ENCODE measurements at places on chromosomes 1 and 21. TPM values are rescaled to one million over a fixed set of nuclear protein-coding genes. Genes with fewer than 3 reads are reported as not detected.

- H3K4me3 ChIP-seq: peak overlapping the region; percentile 38
- H3K36me3 ChIP-seq: peaks cover 53% of the 10 kb centered on the region
Observed at GRCh38 chr21:45478115-45478801, 64.0 kb downstream of the SLC19A1 start.

DNA sequence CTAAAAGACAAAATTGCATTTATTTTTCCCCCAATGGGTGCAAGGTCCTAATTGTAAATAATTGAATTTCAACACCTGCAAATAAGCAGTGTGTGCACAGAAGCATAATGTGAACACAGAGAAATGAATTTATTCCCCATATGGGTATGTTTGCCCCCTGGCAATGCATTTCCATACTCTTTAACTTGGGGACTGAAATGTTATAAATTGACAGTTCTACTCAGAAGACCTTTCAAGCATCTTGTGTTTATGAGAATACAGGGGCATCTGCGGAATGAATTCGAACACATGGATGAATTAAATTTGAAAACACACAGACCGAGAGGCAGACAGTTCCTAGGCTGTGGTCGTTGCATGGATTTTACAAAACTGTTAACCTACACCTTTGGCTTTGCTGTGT lies 3.5 kb downstream of the PBX1 start:
- peak overlapping the region; percentile 87 for H3K27ac ChIP-seq
- no peaks in the 10 kb centered on the region for H3K27me3 ChIP-seq
- DNase-seq: no peak
- H3K4me3 ChIP-seq: peak overlapping the region; percentile 89
- no peaks in the 10 kb centered on the region for H3K36me3 ChIP-seq
- peaks cover 4% of the 10 kb centered on the region for H3K4me1 ChIP-seq

DNA sequence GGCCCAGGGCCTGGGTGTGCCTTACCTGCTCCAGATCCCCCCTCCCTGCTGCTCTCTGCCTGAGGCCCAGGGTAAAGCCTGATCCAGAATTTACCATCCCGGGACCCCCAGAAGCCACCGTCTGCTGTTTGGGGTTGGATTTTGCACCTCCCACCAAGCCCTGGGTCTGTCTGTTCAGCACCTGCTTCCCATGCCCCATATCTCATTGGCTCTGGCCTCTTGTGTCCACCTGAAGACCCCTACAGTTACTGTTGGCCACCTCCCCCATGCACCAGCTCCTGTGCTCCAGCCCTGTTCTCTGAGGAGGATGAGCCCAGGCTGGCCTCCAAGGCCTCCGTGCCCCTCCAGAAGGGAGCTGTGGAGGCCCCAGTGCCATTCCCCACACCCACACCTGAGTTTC lies 113.9 kb downstream of the GRIK3 start:
- H3K27me3 ChIP-seq: no peaks in the 10 kb centered on the region
- no peak for DNase-seq
- H3K27ac ChIP-seq: no peak overlapping the region
- no peaks in the 10 kb centered on the region for H3K36me3 ChIP-seq
- H3K4me1 ChIP-seq: no peaks in the 10 kb centered on the region

DNA sequence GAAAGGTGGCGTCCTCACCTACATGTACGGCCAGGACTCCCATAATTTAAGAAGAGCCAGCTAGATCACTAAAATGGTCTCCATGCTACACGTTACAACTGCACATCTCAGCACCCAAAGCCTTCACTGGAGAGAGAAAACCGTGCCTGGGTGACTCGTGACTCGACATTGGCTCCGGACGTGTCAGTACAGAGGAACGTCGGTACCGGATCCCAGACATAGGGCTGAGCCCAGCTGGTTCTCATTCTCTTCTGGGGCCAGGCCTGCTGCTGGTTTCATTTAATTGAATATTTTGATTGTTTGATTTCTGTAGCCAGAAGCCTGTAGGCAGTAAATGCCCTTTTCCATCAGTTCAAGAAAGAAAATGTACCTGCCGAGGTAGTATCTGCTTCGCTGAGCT lies 93.1 kb downstream of the HHIPL2 start:
- H3K36me3 ChIP-seq: no peaks in the 10 kb centered on the region
- H3K27me3 ChIP-seq: no peaks in the 10 kb centered on the region
- H3K4me1 ChIP-seq: no peaks in the 10 kb centered on the region
- DNase-seq: no peak
- no peak overlapping the region for H3K27ac ChIP-seq

The L1TD1 gene
- not detected for total RNA-seq

The EPHB2 gene
- not detected for total RNA-seq

- peaks cover 62% of the 10 kb centered on the region for H3K4me1 ChIP-seq
- peak within 1 kb of the TSS; percentile 88 for H3K27ac ChIP-seq
Observed at GRCh38 chr1:109619576-109620400, at the start of the genes AMPD2 and GNAT2. Gene AMPD2, plus strand, starts transcription at chr1:109619837. Its CDS starts 1,339 bp downstream, at chr1:109621176. Gene GNAT2, minus strand, starts transcription at chr1:109619616. Its CDS starts 6,746 bp downstream, at chr1:109612870.

- peaks cover 80% of the 10 kb centered on the region for H3K4me1 ChIP-seq
- H3K36me3 ChIP-seq: no peaks in the 10 kb centered on the region
- H3K27me3 ChIP-seq: no peaks in the 10 kb centered on the region
- peak overlapping the region; percentile 11 for H3K27ac ChIP-seq
- no peak for DNase-seq
- no peak overlapping the region for H3K4me3 ChIP-seq
Observed at GRCh38 chr1:158021721-158022120, 28.3 kb downstream of the KIRREL1 start.

The S100A14 gene
- 8.8 TPM for total RNA-seq

DNA sequence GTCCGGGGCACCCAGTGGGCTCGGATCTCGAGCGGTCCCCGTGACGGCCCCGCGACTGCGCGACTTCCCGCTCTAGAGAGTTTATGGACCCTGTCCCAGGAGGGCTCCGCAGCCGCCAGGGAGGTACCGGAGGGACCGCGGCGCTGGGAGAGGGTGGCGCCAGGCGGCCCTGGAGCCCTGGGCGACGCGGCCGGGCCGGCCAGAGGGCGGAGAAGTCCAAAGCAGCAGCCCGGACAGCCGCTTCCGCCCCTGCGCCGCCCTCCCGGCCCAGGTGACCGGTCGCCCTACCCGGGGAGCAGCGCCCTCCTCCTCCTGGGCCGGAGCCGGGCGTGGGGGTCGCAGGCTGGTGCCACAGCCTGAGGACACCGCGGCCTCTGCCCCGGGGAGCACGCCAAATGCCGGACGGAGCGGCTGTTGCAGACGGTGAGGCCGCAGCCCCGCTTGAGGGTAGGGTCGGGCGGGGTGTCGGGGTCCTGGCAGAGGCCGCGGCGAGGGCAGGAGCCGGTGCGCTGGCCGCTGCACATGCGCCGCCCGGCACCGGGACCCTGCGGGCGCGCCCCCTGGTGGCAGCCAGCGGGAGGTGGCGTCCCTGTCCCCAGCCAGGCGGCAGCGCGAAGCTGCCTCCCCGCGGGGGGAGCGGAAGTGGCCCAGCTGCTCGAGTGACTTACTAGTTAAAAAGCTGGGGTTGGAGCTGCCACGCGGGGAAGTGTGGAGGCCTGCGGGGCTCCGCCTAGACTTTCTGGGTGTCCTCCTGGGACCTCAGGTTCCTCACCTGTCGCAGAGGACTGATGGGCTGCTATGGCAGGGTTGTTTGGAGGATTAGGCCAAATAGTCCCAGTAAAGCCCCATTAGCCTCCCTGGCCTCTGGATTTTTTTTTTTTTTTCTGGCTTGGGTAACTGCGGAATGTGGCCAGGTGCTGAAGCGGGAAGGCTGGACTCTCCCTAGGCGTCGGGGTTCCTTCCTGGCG lies 20.9 kb upstream of the ZNF678 start:
- H3K27ac ChIP-seq: peak overlapping the region; percentile 75
- peaks cover 12% of the 10 kb centered on the region for H3K4me1 ChIP-seq

- H3K4me3 ChIP-seq: no peak overlapping the region
- no peak overlapping the region for H3K27ac ChIP-seq
- H3K36me3 ChIP-seq: peaks cover 16% of the 10 kb centered on the region
- DNase-seq: no peak
Observed at GRCh38 chr1:113677250-113678158, 81.8 kb downstream of the PHTF1 start.

DNA sequence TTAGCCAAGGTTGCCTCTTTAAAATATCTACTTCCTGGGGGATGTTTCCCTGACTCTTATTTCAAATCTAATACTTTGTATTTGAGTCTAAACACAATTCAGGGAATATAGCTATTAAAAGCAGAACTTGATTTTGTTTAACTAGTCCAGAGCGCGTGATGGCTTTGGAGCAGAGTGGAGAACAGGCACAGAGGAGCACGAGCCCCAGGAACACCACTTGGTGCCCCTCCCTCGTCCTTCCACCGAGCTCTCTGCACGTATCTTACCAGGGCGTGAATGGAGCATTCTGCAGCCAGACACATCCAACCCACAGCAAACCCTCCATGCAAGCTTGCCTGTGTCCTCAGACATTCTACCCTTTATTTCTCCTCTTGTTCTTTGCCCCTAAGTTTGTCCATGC lies 14.1 kb downstream of the KIF26B start:
- no peak overlapping the region for H3K27ac ChIP-seq
- H3K27me3 ChIP-seq: no peaks in the 10 kb centered on the region
- no peaks in the 10 kb centered on the region for H3K4me1 ChIP-seq

The AMY2B gene
- total RNA-seq: 91.0 TPM

DNA sequence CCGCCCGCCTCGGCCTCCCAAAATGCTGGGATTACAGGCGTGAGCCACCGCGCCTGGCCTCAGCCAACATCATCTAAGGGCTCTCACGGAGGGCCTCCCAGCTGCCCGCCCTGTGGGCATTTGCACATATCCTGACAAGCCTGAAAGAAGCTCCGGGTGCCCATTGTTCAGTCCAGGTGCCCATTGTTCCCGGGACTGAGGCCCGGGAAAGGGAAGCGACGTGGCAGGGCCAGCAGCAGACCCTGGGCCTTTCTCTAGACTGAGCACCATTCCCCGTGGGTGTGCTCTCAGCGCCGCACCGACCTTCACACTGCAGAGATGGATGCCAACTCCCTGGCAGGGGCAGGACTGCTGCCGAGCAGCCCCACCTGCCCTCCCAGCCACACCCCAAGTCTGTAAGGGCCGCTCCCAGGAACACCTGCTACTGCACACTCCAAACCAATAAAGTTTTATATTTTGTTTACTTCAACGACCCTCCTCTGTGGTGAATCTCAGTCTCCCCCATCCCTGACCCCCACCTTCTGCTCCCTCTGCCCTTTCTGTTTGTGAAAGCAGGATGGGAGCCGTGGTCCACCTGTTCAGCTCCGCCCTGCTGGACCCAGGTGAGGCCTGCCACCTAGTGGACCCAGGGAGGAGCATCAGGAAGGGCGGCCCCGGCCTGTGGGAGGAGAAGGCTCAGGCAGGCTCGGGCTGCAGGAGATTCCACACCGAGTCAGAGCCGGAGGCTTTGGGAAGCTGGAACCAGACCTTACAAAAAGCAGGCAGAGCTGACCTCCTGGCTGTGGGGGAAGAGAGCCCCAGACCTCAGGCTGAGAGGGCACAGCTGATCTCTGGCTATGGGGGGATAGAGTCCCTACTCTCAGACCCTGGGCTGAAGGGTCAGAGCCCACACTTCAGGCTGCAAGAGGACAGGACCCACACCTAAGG lies 1.1 kb upstream of the TMEM82 start:
- H3K27me3 ChIP-seq: no peaks in the 10 kb centered on the region
- peaks cover 8% of the 10 kb centered on the region for H3K36me3 ChIP-seq
- H3K4me1 ChIP-seq: peaks cover 19% of the 10 kb centered on the region
- peak overlapping the region; percentile 29 for H3K27ac ChIP-seq
- peak; percentile 93 for DNase-seq
- H3K4me3 ChIP-seq: no peak overlapping the region

The RBP7 gene
- total RNA-seq: not detected

GRCh38 chr21:21101911-21102310 lies 103.7 kb downstream of the NCAM2 start:
- no peaks in the 10 kb centered on the region for H3K27me3 ChIP-seq
- no peak overlapping the region for H3K27ac ChIP-seq
- H3K36me3 ChIP-seq: no peaks in the 10 kb centered on the region
- no peak overlapping the region for H3K4me3 ChIP-seq
- H3K4me1 ChIP-seq: no peaks in the 10 kb centered on the region

GRCh38 chr1:204920967-204921366 lies 50.3 kb downstream of the NFASC start:
- no peaks in the 10 kb centered on the region for H3K4me1 ChIP-seq
- DNase-seq: no peak
- H3K27me3 ChIP-seq: peaks cover 6% of the 10 kb centered on the region
- no peaks in the 10 kb centered on the region for H3K36me3 ChIP-seq
- no peak overlapping the region for H3K27ac ChIP-seq

The LCE1D gene
- not detected for total RNA-seq

DNA sequence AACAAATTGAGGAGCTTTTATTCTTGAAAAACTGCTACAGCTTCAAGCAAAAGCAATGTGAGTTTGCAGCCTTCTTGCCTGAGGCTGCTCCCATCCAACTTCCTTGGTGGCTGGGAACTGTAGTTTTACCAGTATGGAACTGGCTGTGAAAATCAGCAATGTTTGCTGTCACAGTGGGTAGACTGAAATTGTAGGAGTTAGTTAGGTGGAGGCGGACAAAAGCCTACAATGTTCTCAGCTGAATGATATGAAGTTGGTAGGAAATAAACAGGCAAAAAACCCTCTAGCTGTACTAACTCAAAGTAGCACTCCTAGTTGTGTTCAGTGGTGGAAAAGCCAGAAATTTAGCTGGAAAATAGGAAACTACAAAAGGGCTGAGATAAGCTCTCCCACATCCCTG lies 18.5 kb downstream of the HAX1 start:
- no peaks in the 10 kb centered on the region for H3K27me3 ChIP-seq
- no peak overlapping the region for H3K4me3 ChIP-seq

DNA sequence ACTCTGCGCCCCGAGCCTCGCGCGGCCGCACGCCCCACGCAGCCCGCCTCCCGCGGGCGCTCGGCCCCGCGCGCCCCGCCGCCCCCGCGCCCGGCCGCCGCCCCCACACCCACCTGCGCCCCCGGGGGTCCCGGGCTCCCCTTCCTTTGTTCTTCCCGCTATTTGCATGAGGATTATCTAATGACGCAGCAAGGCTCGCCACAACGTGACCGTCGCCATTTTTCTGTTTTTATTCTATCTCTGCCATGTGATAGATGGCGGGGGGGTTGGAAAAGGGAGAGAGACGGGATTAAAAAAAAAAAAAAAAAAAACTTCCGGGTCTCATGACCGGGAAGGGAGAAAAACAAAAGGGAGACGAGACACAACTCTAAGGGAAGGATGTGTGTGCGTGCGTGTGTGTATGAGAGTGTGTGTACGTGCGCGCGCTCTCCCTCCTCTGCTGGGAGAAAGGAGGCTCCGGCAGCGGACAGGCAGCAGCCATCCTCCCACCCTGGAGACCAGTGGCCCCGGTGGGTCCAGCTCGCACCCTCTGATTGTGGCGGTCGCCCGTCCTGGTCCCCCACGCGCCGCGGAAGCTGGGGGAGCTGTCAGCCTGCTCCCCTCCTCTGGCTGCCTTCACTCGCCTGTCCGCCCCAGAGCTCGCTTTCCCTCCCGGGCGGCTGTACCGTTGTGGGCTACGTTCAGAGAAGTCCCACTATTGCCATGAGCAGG lies 80.4 kb upstream of the AK4 start:
- H3K27me3 ChIP-seq: no peaks in the 10 kb centered on the region
- DNase-seq: peak; percentile 93
- peak overlapping the region; percentile 89 for H3K4me3 ChIP-seq
- H3K27ac ChIP-seq: peak overlapping the region; percentile 99
- peaks cover 47% of the 10 kb centered on the region for H3K4me1 ChIP-seq
- no peaks in the 10 kb centered on the region for H3K36me3 ChIP-seq

DNA sequence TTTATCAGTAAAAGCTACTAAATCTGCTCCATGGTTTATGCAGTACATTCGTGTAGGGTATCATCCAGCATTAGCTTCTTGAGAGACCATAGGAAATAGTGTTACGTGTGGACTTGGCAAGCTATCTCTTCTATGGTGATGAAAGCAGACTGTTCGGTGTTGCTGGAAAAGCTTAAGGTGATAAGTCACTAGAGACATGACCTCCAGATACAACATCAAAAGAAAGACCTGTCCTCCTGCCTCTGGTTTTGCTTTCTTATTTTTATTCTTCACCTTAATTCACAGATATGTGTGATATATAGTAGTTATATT lies 53.5 kb upstream of the S1PR1 start:
- DNase-seq: no peak
- H3K4me3 ChIP-seq: no peak overlapping the region
- no peaks in the 10 kb centered on the region for H3K36me3 ChIP-seq
- no peak overlapping the region for H3K27ac ChIP-seq

The OR10Z1 gene
- total RNA-seq: not detected
